ENCODE measurements at places on chromosomes 5 and 9.

DNA sequence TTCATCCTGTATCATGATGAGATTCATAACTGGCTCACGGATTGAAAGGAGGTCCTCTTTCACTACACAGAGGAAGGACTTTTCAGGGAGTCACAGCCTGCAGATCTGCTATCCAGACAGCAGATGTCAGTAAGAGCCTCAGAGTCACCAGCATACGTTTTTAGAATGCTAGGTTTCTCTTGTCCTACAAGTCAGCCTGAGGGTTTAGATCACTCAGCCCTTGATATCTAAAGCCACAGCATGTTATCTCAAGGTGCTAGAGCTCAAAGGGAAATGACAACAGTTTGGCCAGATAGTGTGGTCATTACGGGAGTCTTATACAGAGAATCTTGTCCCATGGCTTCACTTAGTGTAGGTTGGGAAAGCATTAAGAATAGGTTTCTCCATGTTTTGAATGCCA lies 30.9 kb upstream of the SLC46A2 start:
- DNase-seq: no peak

DNA sequence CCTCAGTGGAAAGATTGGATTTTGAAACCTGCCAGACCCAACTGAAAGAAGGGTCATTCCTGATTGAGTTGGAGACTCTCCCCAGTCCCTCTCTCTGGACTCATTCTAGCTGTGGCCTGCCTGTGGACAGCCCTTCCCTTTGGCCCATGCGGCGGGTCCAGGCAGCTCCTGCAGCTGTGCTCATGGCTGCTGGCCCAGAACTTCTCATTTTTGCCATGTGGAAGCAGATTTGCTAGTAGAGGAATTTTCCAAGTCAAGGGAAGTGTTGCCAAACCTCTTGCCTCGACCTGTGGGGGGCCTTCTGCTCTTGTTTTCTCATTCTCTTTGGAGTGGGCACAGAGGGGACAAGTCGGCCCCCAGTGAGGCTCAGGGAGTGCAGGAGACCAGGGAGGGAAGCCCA lies 89.2 kb downstream of the ANKRD33B start:
- no peak for DNase-seq

GRCh38 chr9:115210699-115211098 lies 92.7 kb upstream of the TNC start:
- no peak for DNase-seq

DNA sequence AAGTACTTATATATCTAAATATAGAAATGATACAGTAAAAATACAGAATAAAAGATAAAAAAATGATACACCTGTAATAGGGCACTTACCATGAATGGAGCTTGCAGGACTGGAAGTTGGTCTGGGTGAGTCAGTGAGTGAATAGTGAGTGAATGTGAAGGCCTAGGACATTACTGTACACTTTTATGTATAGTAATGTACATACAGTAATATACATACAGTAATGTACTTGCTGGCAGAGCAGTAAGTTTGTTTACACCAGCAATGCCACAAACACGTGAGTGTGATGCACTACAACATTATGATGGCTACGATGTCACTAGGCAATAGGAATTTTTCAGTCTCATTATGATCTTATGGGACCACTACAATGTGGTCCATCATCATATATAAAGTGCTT lies 34.2 kb downstream of the SUSD1 start:
- DNase-seq: no peak

DNA sequence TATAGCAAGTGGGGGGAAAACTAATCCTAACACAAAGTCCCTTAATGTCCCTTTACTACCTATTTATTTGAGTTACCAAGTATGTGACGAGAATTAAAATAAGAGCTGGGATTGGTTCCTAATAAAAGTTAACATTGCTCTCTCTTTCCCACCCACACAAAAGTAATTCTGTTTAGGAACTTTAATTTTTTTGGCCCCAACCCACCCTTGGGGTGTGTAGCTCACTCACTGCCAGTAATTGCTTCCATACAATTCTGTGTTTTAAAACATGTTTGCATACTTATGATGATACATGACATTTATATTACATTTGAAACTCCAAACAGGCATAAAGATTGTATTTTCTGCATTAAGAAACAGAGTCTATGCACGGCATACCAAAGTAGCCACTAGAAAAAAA lies 106.5 kb downstream of the BNC2 start:
- DNase-seq: no peak

GRCh38 chr5:142758062-142758795 lies 11.9 kb upstream of the ARHGAP26 start:
- DNase-seq: no peak

- DNase-seq: no peak
Measured at GRCh38 chr5:151182524-151182900, 24.9 kb upstream of the ANXA6 start.

DNA sequence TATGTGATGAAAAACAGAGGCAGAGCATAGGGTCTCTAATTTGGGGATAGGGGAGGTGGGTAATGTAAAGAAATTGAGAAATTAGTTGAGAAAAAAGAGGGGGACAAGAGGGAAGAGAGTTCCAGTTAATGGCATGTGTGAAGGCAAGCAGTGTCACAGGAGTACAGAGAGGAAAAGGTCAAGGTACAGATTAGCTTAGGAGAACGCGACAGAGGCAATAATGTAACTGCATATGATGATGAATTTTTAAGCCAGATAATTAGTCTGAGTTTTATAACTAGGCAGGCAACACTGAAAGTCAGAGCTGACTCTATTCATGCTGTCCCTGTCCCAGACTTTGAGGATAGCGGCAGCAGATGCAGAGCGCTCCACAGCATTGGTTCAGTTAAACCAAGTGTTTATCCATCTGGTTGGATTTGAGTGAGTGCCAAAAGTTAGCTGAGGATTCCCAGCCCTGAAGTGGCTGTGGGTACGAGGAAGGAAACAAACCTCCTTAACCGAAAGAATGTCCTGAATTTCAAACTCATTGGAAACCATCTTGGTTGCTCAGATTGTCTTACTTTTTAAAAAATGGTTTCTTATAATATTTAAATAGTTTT lies 315.2 kb downstream of the ARHGAP26 start:
- no peak for DNase-seq

DNA sequence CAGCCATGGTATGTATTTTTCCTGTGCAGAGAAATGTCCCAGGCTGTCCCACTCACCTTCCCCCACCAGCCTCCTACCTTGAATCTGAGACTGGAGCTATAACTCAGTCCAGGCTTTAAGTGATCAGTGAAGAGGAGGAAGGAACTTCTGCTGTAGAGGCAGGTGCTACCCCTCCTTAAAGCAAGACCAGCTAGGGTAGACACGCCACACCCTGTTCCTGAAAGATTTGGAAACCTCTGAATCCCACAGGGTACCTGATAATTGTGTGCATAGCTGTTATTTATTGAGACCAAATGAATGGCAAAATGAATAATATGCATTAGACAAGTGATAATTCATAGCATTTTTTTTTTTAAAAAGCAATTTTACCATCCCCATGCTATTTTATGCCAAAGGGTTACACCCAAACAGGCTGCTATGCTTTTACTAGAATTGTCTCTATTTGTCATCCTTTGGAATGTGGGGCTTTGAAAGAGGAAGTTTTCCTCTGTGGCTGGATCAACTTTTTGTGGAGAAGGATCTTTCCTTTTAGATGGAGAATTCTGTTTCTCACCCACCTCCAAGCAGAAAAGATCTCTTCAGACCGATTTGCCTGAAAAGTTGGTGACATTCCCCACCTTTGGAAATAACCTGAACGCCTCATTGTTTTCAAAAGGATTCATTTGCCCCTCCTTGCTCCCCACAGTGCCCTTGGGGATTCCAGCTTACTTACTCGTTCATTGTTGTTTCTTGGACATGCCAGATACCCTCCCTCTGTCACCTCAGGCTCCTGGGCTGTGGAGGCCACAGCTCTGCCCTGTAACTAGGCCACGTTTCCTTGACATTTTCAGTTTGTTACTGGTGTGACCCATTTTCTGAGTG lies 248.7 kb downstream of the NR3C1 start:
- DNase-seq: no peak

DNA sequence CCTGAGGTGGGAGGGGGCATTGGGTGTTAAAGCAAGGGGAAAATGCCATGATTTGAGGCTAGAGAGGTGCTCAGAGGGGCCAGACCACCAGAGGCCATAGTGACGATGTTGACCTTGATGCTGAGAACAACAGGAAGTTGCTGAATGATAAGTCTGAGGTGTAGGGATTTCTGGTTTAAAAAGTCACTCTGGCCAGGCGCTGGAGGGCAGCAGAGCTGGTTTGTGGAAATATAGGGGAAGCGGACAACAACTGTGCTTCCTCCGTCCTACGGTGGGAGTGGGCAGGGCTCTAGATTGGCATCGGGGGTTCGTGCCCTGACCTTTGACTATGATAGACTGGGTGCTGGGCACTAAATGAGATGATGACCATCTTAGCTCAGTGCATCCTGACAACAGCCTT lies 44.7 kb downstream of the STOM start:
- DNase-seq: no peak

DNA sequence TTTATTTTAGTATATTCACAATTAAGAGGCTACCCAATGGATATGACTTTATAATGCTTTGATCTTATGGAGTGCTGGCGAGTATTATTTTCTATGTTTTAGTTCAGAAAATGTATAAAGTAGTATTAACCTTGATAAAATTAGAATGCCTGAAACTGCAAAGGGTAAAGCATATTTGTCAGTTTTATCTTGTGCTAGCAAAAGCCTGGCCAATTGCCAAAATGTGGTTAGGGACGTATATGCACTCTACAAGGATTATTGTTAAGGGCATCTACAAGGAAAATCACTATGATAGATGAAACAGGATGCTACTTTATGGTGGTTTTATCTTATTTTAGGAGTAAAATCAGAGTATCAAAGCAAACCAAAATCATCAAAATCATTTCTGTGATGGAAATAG lies 281.7 kb downstream of the CCDC171 start:
- DNase-seq: no peak

DNA sequence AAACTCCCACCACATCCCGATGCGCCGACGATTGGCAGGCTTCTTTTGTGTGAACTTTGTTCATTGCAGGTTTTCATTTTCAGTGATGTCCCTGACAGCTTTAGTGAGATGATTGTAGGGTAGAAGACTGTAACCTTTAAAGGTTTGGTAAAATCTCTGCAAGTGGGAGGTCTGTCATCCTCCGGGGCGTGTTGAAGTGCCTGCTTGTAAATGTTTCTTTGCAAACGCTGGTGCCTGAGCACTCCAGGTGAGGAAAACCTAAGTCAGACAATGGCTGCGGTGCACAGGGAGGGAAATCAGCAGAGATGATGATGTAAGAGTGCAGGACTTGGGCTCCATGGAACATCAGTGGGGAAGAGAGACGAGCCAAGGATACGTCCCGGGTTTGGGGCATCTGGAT lies 228.1 kb downstream of the DRD1 start:
- DNase-seq: no peak

DNA sequence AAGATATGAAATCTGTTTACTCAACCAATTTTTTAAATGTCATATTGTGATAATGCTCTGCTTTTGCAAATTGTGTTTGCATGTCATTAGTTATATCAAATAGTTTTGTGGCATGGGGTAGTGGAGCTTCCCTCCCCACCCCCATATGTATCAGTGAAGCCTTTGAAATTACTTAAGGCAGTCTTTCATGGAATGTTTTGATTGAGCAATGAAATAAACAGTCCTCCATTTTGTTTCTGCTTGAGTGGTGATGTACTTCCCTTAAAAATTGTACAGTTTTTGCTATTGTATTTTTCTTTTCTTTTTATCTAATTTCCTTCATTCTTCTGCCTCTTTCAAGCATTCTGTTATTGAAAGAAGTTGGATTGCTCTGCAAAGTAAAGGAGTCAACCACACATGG lies 3.5 kb downstream of the SOWAHA start:
- no peak for DNase-seq

DNA sequence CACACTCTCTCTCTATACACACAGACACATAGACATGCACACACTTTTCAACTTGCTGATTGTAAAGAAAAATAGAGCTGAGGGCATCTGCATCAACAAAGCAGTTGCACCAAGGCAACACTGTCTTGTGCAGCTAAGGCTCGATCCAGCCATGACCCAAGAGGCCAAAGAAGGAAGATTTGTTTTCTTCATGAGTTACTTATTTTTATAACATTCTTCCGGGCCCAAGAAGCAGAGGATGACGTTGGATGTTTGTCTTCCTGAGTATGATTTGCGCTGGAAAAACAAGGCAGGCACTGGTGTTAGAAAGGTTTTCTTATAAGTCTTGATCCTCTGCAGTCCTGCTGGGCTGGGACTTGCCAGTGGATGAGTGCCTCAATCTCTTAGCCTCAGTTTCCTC lies 344.1 kb downstream of the ADAMTS6 start:
- no peak for DNase-seq

GRCh38 chr9:103362986-103363385 lies 367.9 kb downstream of the CYLC2 start:
- no peak for DNase-seq
